ENCODE measurements at places on chromosomes 3 and 15.

DNA sequence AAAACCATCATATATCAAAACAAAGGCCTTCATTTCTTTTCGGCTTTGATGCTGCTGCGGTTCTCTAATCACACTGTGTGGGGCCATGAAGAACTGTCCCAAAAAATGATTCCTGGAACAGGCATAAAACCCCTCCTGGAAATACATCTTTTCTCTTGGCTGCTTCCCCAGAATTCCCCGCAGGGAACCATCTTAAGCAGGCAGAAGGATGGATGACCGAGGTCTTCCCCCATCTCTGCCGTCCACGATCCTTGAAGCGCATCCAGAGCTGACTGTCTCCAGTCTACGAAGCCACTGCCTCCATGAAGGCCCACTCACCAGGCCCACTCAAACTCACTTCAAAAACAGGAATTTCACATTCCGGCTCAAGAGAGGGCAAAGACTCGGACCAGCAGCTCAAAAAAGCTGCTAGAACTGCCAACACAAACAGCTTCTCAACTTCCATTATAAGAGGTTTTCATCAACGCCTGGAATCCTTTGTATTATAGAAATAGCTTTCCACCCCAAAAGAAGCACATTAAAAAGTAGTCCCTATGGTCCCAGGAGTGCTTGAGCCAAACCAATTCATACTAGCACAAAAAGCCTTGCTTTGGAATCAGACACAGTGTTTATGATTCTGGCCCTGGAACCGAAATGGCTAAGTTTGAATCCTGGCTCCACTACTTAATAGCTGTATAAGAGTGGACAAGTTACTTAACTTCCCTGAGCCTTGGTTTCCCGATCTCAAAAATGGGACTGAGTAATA is 487.5 kb upstream of the WNT5A start:
- no peak for DNase-seq

DNA sequence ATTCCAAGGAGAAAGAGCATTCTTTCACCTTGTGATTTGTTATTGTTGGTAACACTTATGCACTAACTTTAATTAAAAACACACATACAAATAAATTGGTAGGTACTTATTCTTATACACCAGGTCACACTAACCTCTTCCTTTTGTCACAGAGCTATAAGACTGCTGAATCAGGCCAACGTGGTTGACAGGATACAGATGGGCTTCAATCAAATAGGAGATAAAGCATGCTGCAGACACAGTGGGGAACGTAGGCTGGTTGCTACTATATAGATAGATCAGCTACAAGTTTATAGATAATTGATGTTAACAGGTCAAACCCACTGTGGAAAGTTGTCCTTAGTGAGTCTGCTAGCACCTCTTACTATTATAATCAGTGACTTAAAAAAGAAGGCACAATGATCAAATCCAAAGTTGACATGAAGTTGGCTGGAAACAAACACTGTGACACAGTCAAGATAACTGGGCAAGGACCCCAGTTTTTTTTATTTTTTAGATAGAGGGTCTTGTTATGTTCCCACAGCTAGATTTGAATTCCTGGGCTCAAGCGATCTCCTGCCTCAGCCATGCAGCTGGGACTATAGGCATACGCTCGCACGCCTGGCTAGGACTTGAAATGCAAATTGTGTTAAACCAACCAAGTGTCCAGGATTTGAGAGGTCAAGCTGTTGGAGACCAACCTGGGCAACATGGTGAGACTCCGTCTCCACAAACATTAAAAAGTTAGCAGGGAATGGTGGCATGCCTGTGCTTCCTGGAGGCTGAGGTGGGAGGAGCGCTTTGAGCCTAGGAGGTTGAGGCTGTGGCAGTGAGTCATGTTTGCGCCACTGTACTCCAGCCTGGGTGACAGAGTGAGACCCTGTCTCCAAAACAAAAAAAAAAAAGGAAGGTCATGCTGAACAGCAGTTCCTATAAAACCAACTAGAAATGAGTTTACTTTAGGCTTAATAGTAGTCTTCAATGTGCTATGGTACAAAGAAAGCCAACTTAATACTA is 97.9 kb upstream of the MEX3B start:
- no peak for DNase-seq

GRCh38 chr15:85490856-85491255 is 110.5 kb downstream of the AKAP13 start:
- no peak for DNase-seq

DNA sequence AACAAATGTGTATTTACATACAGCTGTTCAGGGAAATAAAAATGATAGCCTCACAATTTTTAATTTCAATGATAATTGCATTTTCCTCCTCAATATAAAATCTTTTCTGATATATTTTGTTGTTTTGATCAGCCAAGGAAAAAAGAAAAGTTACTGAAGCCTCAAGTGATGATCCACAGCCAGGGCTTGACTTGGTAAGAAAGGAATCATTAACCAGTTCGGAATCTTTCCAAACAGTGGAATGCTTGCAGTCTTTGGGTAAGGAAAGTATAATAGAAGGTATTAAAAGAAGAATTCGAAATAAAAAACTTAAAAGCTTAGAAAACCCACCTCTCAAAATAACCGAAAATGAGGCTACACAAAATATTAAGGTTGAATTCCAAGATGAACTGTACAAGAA is 1.0 kb downstream of the TOPAZ1 start:
- no peak for DNase-seq

DNA sequence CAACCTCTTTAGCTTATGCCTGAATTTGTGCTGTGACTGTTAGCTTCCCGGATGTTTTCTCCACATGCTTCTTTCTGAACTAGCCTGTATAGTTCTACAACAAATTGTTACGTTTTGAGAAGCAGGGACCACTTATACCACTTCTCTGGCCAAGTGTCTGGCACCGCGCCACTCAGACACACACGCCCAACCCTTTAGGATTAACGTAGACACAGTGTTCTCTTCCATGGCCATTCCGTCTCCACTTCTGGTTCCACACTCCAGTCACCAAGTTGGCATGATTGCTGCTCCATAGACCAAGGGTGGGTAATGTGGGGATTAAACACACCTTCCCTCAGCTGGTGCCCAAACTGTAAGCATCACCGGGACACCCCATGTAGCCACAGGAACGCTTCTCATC is 755 bp upstream of the TMEM108 start:
- DNase-seq, result no peak

GRCh38 chr3:10772271-10773161 is 43.5 kb upstream of the SLC6A11 start:
- no peak for DNase-seq

- no peak for DNase-seq
These were observed 18.9 kb downstream of the MELTF start for GRCh38 chr3:197010556-197011351.

GRCh38 chr3:10815487-10815886 is 541 bp upstream of the SLC6A11 start:
- DNase-seq, result no peak

- no peak for DNase-seq
These were observed 433 bp downstream of the FILIP1L start for GRCh38 chr3:100113723-100114412.

- no peak for DNase-seq
These were observed 310.5 kb upstream of the THBS1 start for GRCh38 chr15:39270221-39270855.

GRCh38 chr3:129442947-129443346 is 2.9 kb downstream of the IFT122 start:
- no peak for DNase-seq

- DNase-seq, result no peak
These were observed 43.9 kb downstream of the MRPL46 start for GRCh38 chr15:88423331-88423730.

Measured in stimulated activated CD8-positive, alpha-beta memory T cell treated with anti-CD3 and anti-CD28 coated beads, Interleukin-12 subunit alpha, Interleukin-12 subunit beta, amount 100 ng/mL, for 4 hours (primary cell).